ENCODE measurements at places on chromosomes 1 and 21.

DNA sequence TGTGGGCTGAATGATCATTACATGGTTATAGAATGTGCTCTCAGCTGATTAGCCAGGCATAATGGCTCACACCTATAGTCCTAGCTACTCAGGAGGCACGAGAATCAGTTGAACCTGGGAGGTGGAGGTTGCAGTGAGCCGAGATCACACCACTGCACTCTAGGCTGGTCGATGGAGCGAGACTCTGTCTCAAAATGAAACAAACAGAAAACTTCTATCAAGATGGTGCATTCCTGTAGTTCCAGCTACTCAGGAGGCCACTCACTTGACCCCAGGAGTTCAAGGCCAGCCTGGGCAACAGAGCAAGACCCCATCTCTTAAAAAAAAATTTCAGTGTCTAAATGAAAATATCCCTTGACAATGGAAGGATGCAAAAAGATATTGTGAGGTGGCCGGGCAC is 10.9 kb downstream of the TIMM17A start:
- DNase-seq: no peak

DNA sequence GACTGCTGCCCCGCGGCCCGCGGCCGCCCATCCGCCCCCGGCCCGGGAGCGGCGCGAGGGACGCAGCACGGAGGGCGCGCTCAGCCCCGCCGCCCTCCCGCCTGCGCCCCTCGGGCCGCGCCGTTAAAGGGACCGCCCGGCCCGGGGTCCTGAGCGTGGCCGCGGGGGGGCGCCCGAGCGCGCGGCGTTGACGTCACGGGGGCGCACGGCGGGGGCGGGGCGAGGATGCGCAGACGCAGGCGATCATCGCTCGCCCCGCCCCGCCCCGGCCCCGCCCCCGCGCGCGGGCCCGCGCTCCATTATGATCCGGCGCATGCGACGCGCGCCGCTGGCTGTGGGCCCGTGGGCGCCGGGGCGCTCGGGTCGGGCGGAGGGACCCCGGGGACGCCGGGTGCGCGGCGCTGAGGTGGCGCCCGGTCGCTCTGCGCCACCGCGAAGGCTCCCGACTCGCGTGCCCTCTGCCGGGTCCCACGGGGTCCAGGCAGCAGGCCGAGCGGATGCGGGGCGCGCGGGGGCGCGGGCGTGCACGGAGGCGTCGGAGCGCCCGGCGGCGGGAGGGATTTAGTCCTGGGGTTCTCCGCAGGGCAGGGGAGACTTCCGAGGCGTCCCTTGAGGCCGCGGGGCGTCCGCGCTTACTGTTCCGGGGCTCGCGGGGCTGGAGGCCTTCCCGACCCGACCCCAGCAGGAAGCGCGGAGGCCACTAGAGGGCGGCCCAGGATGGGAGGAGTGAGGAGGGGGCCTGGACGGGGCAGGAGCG is at the start of gene DVL1:
TSS of gene DVL1 (minus strand) at position 163 of the 757 bp plus-strand sequence. CDS start 353 bp downstream, outside the sequence.
- DNase-seq: peak; percentile 70

DNA sequence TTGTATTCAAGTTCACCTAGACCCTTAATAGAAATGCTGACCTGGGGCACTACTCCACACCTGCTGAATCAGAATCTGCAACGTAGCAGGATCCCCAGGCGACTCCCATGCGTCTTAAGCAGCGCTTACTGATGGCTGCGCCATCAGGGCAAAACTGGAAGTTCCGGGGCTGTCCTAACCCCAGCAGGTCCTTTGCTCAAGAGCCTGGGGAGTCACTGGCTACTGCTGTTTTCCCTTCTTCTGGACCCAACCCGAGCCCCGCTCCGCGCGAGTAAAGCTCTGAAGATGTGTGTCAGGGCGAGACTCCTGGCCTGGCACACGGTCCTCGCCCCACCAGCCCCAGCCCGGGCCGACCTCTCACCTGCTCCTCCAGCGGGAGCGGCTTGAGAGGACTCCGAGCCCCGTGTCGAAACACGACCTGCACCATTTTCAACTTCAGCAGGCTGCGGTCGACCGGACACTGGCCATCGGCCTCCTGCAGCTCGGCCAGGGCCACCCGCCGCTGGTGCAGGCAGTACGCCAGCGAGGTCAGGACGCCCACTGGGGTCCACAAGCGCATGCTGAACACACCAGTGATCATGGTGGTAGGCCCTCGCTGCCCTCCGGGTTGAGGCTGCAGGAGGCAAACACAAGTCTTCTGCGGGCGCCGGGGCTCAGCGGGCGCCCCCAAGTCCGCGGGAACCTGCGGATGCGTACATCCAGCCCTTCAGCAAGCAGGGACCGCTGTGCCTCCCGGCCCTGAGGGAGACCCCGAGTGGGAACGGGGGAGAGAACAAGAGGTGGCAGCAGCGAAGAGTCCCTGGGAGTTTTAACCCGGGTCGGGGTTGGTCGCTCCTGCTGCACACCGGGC is 630 bp downstream of the ACP6 start:
- peak; percentile 13 for DNase-seq

DNA sequence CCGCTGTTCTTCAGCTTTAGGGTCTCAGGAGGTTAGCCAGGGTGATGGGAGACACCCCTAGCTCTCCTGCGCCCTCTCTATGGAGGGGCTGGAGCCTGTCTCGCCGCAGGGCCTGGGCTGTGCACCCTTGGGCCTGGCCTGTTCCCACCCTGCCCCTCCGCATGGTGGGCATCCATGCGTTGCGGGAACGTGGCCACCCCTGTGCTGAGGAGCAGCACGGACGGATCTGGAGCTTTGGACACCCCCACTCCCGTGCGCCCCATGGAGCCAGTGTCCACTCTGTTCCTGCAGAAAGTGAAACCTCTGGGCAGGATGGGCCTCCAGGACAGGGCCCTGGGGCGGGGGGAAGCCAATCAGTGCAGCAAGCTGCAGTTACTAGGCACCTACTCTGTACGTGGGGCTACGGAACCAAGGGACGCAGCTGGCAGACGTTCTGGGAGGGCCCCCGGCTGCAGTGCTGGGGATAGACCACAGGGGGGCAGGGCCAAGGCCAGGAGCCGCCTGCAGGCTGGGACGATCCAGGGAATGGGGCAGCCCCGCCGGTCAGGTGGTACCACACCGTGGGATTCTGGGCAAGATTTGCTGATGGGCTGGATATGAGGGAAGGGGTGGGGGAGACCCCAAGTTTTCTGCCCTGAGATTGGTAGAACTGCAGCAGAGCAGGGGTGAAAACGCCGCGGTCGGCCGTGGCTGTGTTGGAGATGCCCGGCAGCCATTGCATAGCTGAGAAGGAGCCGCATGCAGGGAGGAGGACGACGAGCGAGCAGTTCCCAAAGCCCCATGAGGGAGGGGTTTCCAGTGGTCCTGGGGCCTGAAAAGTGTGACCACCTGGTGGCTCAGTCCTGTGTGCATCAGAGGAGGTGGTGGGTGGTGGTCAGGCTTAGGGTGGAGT is 43.3 kb downstream of the TP73 start:
- DNase-seq: peak; percentile 19

DNA sequence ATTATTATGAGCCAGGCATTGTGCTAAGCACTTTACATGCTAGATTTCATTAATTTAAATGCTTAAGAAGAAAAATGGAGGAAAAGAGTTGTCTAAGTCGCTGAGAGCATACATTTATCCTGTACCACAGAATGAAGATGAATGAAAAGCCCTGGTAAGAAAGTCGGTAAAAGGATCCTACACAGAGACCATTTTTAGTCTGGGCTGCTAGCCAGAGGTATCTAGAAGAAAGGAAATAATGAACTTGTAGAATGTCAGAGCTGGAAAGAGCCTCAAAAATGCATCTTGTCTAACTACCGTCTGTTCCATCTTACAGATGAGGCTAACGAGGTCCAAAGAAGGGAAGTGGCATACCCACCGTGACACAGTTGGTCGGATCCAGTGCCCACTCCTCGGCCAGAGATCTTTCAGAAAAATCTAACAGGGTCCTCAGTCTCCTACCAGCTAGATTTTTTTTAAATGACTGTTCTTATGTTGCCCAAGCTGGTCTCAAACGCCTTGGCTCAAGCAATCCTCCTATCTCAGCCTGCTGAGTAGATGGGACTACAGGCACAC is 12.2 kb upstream of the TNR start:
- DNase-seq: no peak

DNA sequence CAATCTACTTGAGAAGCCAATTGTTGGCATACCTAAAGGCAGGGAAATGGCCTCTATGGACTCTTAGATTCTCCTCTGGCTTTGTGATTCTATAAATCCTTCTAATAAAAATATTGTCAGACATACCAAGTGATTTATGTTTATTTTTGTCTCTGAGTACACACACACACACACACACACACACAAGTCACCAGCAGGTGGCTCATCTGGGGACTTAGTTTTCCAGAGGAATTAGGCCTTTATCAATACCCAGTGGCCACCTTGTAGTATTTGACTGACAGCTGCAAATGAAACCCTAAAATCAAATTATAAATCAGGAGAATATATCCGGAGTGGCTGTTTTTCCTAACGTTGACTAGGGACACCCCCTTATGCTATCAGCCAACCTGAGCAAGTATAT is 258.5 kb downstream of the BRINP2 start:
- DNase-seq: no peak

- no peak for DNase-seq
Measured at GRCh38 chr1:226712742-226713419, 26.2 kb downstream of the ITPKB start.

DNA sequence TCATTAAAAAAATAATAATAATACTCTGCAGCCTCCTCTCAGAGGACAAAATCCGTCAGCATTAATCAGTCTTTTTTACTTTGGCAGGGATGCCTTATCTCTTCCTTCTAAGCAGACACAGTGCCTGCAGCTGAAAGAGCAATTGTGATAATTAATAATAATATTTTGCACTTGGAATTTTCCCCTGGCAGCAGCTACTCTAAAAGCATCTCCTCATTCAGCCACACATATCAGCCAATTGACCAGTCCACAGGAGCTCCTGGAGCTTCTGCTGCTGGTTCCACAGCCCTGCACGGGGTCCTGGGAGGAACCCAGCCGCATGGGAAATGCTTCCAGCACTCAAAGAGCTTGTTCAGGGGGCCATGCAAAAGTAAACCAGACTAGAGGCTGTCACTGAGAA is 31.0 kb upstream of the VWA5B1 start:
- no peak for DNase-seq

- DNase-seq: no peak
Measured at GRCh38 chr1:46087891-46088290, 44.5 kb downstream of the PIK3R3 start.

DNA sequence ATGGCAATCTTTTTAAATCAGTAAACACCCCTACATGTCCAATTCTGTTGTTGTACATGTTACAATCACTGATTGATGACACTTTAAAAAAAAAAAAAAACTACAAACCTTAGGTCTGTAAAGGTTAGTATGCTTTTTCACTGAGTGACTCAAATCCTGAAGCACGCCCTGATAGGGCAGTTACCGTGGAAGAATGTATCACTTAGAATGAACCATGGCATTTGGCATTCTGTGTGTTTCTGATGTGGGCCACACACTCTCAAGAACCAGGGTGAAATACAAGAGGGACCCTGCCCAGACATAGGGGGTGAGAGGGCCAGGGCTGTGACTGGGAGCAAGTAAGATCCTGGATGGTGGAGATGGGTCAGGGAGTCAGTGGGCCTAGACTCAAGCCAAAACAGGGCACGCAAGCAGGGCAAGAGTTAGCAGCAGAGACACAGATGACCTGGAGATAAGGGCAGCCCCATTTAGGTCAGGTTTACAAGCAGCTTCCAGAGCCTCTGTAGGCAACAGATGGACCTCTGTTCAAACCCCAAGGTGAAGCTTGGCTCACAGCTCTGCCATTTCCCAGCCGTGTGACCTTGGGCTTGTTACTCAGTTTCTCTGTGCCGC is 47.6 kb upstream of the DMRTB1 start:
- DNase-seq: peak; percentile 46

GRCh38 chr1:152646656-152647055 is 16.5 kb upstream of the LCE2D start:
- no peak for DNase-seq

DNA sequence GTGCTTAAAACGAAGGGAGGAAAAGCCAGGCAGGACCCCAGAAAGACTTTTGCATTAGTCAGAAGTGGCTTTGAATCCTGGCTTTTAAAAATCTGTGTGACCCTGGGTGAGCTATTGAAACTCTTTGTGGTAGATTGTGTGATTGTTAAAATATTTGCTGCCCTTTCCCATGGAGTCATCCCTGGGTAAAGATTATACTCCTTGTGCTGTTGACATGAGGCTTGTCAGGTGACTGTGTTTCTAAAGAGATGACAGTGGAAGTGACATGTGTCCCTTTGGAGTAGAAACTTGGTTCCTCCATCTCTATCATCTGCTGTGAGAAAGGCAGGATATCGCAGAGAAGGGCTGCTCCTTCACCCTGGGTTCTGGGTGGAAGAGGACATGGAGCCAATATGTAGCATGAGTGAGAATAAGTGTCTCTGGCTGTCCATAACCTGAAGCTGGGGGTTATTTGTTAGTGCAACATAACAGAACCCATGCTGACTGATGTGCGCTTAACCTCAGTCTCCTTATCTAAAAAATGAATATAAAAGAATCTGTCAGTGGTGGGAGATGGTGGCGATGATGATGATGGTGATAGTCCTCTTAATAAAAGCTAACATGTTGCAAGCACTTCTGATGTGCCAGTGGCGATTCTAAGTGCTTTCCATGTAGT is 187.6 kb downstream of the RHOU start:
- DNase-seq: no peak

GRCh38 chr1:214370615-214371014 is 89.7 kb downstream of the SMYD2 start:
- DNase-seq: no peak

DNA sequence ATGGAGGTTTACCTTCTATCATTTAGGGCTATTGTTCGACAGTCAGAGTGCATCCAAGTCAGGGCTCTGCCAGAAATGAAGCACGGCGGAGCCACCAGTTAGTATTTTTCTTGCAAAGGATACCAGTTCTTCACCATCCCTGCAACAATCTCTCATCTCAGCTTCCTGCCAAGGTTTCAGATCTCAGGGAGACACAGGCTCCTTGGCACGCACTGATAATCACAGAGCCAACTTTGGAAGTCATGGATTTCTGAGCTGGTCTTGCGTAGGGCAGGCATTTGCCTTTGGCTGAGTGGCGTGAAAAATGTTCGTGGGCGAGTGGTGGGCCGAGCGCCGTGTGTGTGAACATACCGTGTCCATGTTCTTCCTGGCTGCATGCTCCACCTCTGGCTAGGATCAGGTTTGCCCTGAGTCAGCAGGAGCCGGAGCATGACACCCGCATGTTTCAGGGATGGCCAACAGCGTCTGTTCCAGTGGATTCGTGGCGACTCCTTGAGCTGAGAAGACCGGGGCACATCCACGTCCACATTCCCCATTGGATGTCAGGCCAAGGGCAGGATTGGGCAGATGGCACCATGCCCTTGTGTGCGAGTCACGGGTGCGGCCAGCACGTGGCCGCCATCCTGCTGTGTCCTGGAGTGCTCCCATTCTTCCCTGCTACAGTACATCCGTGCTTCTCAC is 118.5 kb upstream of the C1orf174 start:
- no peak for DNase-seq

- no peak for DNase-seq
Measured at GRCh38 chr21:29654855-29655254, 284.9 kb downstream of the GRIK1 start.

- no peak for DNase-seq
Measured at GRCh38 chr1:53160924-53161378, 18.5 kb upstream of the SLC1A7 start.

GRCh38 chr1:154807048-154807591 is 63.0 kb downstream of the KCNN3 start:
- no peak for DNase-seq

- DNase-seq: no peak
Measured at GRCh38 chr21:44865561-44866280, 7.8 kb downstream of the PTTG1IP start.

Data from fibroblast of skin of back (primary cell).